ENCODE measurements at places on chromosomes 3 and 15. TPM values are rescaled to one million over a fixed set of nuclear protein-coding genes. Genes with fewer than 3 reads are reported as not detected.

Gene CCDC39
- 0.54 TPM for total RNA-seq

Gene EFCAB12
- 1.3 TPM for total RNA-seq

DNA sequence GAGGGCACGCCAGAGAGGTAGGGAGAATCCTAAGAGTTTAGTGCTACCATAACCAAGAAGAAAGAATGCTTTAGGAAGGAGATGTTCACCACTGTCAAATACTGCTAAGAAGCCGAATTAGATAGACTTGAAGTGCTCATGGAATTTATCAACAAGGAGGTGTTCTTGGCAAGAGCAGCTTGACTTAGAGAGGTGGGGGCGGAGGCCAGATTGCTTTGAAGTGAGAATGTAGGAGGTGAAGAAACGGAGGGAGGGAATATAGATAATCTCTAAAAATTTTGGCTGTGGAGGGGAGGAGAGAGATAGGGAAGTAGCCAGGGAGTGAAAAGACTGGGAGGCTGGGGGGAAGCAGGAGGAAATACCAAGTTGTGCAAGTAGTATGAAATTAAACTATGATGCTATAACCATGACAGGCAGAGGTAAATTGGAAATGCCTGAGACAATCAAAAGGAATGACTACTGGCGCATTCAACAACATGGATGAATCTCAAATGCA, 35.5 kb downstream of the GADL1 start:
- DNase-seq, result no peak

- no peak for DNase-seq
Measured at GRCh38 chr15:61364871-61365270, 135.8 kb upstream of the RORA start.

Data from cerebellum (tissue), 4 donors.